Head of caudate nucleus (tissue), 42 donors: ENCODE measurements at places on chromosomes 7 and 10.

DNA sequence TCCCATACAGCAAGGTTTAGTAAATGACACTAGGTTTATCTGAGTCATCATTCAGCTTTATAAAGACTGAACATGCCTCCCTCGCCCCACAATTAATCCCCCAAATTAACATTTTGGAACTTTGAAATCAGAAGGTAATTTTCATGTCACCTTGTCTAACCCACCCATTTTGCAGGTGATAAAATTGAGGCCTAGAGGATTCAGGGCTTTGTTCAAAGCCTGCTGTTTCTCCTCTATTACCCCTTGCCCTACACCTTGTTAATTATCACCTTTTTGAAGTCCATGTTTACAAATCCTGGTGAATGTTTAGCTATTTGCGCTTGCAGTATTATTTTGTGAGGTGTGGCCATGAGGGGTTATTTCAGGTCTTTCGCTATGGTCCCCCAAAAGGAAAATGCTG is 120.5 kb downstream of the RTKN2 start:
- DNase-seq = no peak

GRCh38 chr7:362402-363096 is 72.6 kb downstream of the FOXL3 start:
- DNase-seq = no peak

DNA sequence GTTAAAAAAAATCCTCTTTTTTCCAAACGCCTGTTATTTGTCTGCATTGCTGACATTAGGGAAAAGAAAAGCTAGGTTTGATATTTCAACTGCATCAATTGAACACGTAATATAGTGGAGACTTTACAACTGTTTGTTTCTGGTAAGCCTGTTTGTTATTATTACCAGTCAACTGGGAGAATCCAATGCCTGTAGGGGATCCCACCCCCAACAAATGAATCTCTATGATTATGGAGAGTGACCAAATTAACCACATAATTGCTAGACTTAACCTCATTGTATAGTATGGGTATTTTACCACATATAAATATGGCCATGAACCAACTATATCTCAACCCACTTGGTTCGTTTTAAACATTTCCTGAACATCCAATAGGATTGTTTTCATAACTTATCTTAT is 216.1 kb downstream of the TWIST1 start:
- DNase-seq = no peak

DNA sequence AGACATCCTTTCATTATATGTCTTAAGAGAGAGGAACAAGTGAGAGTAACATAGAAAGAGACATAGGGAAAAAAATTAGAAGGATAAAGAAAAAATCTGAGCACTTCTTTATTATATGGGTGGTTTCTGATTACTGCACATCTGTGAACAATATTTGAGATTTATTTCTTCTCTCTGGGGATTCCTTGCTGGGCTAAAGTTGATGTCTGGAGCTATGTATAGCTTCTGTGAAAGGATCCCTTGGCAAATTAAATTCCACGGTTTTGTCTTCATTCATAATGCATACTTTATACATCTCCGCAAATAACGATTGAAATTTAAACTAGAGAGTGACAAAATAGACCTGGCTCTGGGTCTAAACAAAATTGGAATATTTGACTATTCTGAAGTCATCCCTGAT is 232.2 kb upstream of the CTBP2 start:
- DNase-seq = no peak

- no peak for DNase-seq
Measured at GRCh38 chr7:103539875-103540274, 93.9 kb upstream of the SLC26A5 start.
